Forelimb muscle (tissue), 1 donor: ENCODE measurements at places on chromosomes 4 and X. TPM values are rescaled to one million over a fixed set of nuclear protein-coding genes. Genes with fewer than 3 reads are reported as not detected.

DNA sequence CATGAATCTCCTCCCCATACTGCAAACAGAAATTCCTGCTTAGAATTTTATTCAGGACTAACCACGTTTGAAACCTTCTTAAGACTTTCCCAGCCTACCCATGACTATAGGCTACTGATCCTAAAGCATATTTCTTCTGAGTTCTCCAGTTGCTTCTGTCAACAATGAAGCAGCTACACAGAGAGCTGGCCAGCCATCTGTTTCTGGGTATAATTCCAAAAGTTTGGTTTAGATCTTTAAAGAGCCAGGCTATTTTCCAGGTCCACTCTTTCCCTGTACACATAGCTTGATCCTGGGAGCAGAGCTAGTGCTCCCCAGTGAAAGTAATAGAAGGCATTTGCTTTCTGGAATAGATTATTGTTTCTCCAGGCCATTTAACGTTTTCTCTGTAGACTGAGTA, 4.0 kb upstream of the ITM2A start:
- no peak for DNase-seq

- no peak for DNase-seq
These were observed 442.2 kb downstream of the PABPC4L start for GRCh38 chr4:133759428-133759827.

DNA sequence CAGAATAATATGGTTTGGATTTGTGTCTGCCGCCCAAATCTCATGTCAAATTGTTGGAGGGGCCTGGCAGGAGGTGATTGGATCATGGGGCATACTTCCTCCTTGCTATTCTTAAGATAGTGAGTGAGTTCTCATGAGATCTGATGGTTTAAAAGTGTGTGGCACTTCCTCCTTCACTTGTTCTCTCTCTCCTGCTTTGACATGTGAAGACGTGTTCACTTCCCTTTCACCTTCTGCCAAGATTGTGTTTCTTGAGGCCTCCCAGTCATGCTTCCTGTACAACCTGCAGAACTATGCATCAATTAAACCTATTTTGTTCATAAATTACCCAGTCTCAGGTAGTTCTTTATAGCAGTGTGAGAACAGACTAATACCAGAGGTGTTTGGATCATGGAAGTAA, 325.7 kb upstream of the GIMD1 start:
- DNase-seq: no peak

The CMC4 gene
- polyA plus RNA-seq: 6.8 TPM

The XAGE2 gene
- polyA plus RNA-seq: not detected

DNA sequence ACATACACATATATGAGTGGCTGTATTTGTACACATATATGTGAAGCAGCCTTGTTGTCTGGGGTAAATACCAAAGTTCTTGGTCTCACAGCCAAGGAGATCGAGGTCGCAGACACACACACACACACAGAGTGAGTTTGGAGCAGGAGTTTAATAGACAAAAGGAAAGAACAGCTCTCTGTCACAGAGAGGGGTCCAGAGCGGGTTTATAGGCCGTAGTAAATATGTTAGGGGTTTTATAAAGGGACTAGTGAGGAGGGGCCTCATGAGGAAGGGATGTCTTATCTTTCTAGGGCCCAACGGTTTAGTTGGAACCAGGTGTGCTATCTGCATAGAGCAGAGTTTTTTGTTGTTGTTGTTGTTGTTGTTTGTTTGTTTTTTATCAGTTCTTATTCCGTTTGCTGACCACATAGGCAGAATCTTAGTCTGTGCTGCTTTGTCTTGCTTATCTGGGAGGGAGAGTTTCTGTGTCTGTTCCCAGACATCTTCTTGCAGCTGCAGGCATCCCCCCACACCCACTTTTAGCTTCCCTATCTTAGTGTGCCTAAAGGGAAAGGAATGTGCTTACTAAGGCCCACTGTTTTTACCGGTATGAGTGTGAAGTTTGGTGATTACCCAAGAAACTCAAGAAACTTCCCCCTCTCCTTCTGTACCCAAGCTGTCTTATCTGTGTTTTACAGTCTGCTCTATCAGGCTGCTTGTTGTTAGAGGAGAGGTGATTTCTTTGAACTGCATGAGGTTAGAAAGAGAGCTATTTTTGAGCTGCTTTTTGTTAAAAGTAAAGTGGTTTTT, 91.9 kb downstream of the TENT5D start:
- no peak for DNase-seq
